ENCODE measurements at places on chromosomes 1 and 21. TPM values are rescaled to one million over a fixed set of nuclear protein-coding genes. Genes with fewer than 3 reads are reported as not detected.

GRCh38 chr1:64209221-64209620 is 5.8 kb downstream of the UBE2U start:
- DNase-seq = no peak

GRCh38 chr1:199811163-199811562 is 216.3 kb upstream of the NR5A2 start:
- no peak for DNase-seq

DNA sequence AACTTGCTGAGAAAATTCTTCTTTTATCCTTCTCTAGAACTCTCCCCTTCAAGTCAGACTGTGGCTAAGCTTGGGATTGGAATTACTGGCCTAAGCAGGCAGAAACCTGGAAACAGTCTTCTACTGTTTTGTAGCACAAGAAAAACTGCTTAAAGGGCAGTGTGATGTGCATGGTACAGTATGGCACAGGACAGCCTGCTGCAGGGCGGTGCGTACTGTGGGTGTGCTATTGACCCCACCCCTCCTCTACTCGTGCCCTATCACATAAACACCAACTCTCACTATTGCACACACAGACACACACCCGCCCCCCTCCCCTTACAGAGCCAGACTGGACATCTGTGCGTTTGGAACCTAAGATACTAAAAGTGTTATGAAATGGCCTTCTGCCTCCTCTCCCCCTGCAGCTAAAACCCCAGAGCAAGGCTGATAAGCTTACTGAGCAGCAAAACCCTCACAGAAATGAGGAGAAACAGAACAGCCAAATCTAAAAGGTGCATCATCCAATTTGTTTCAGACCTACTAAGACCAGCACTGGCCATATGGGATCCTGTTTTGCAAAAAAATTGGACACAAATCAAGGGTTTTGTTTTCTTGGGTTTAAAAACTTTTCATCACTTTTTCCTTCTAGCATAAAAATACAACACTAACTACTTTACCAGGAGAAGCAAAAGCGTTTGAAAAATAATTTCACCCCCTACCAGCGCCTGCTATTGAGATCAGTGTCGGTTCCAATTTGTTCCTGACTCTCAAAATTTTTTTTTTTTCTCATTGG is 355.8 kb upstream of the LYPLAL1 start:
- DNase-seq = no peak

DNA sequence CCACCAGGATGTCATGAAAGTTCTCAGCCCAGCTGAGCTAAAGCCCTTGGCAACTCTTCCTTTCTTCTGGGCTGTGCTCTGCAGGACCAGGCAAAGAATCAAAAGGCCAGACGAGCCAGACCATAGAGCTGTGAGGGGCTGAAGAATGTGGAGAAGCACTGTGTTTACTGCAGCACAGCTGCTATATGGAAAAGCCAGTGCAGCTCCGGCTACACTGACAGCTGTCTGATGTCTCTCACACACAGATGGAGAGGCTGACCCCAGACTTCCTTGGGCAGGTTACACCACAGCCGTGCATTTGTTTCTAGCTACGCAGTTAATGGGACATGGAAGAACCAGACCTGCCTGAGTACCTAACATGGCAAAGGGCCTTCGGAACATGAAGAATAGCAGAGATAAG is 40.3 kb downstream of the CD247 start:
- DNase-seq = no peak

DNA sequence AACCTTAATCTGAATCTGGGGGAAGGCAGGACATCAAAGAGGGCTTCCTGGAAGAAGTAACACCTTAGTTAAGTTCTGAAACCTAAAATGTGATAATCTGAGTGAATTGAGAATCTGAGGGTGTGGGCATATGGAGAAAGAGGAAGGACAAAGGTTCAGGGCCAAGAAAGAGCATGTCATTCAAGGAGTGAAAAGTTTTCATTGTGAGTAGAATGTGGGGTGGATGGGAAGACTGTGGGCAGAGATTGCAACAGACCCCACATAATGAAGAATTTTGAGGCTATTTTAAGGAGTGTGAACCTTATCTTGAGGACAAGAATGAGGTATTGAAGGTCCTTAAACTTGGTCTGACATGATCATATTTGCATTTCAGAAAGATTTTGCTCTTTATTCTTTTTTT is 227.2 kb downstream of the PTGER3 start:
- no peak for DNase-seq

DNA sequence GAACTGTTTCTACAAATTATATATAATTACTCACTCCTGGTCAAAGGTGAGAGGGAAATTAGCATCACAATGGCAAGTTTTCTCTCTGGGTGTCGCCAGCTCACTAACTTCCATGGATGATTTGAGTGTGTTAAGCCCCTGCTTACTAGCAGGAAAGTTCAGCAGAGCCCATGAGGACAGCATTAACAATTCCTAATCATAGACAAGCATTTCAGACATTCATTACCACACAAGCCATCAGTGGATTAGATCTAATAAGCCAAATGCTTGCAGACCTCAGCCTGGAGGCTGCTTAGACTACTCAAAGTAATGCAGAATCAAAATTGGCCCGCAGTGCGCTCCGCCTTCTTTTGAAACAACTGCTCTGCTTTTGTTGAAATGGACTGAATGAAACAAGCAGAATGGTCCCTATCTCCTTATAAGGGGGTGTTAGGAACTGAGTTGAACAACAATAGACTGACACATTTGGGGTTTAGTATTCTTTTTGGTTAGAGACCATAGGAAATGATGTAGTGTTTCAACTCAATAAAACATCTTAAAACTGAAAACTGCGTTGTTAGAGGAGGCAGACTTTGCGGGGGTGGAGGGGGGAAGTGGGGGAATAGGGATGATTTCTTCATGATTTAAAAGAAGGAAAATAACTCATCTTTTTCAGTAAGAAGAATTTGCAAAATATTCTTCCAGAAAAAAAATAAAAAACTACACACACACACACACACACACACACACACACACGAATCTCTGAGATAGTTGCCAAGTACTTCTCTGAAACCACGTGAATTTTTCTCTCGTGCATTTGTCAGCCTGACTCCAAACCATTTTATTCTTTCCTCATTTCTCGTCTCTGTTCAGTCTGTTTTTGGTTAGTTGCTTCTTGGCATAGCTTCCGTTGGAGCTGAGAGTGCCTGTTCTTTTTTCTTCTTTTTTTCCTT is 54.6 kb downstream of the GORAB start:
- no peak for DNase-seq

GRCh38 chr1:93442008-93442666 is 5.8 kb upstream of the FNBP1L start:
- peak; percentile 35 for DNase-seq

DNA sequence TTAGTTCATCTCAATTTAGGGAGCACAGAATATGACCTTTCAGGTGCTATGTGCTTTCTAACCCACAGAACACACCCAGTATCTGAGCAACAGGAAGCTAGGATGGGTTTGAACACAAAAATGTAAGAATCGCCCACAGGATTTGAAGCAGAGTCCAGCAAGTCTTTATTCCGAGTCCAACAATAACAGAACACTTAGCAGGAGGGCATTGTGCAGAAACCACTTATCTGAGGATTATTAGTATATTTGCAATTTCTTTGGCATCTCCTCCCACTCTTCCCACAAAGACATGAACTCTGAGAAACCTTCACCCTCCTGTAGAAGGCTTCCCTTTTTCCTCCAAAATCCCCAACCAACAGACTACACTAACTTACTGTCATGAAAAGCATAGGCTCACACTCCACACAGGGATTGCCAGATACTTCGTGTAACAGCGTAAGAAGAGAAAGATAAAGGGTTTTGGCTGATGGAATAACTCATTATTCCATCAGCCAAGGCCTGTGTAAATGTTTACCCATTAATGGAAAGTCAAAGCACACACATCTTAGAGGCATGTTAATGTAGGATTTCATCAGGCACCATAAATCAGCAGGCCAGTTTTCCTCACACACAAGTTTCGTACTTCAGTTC is 16.1 kb downstream of the SIPA1L2 start:
- DNase-seq = no peak

DNA sequence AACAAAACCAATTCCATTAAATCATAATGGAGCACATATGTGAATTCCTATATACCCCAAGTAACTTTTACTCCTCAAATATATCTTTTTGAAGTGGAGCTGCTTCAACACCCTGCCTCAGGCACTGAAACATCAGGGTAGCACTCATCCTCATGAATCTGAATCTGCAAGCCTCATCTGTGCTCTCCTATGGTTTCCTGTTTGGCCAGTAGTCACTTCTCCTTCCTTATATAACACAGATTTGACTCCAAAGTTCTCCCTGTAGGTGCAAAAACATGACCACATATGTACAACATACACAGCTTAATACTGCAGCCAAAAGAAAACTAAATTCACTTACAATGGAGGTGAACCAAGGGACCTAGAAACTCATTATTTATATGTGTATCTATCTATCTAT is 7.2 kb downstream of the TRIT1 start:
- no peak for DNase-seq

GRCh38 chr21:36656138-36656537 is 42.8 kb upstream of the SIM2 start:
- peak; percentile 41 for DNase-seq

- no peak for DNase-seq
These were observed 16.8 kb downstream of the MAST2 start for GRCh38 chr1:45820173-45820572.

DNA sequence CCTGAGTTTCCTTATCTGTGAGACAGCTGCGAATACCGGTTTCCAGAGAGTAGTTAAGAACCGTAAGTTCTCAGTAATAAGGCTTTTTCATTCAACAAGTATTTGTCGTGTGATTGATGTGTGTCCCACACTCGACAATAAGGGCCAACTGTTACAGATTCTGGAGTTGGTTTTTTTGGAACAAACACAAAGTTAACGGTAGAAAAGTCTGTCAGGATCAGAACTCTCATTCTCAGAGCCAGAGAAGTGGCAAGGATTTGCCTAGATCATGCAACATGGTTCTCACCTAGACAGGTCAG is 837 bp downstream of the NUDC start:
- DNase-seq = no peak

DNA sequence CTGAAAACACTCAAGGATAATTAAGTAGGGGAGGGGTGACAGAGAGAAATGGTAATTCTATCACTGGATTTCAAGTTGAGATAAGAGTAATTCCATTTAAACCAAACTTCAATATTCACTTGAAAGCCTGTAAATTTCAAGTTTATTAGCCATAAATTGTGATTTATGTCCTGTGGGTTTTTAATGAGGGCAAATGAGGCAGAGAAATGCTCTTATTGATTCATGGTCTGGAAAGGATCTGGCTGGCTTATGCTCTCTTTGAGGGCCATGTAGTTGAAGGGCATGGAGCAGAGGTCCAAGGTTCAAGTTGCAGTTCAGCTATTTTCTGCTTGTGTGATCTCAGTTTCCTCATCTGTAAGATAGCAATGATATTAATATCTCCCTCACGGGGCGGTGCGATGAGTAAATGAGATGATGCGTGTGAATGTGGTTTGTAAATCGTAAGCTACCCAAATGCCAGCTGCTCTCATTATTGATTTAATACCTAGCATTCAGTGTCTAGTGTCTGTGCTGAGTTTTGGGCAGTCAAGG is 12.3 kb downstream of the OLFML3 start:
- DNase-seq = no peak

Gene NLRP3
- total RNA-seq = 0.35 TPM

Gene PLA2G2D
- not detected for total RNA-seq

Gene SUCO
- 79.8 TPM for total RNA-seq

Gene ADORA3
- 2.5 TPM for total RNA-seq

Gene SPOCD1
- 0.06 TPM for total RNA-seq

Gene CRNN
- total RNA-seq = not detected

Gene CELA3B
- total RNA-seq = 13,224 TPM
